D721Med (cell line): ENCODE measurements at places on chromosomes 4 and X.
A peak's percentile ranks its signal among the peaks of the same experiment; 100 is the strongest.

DNA sequence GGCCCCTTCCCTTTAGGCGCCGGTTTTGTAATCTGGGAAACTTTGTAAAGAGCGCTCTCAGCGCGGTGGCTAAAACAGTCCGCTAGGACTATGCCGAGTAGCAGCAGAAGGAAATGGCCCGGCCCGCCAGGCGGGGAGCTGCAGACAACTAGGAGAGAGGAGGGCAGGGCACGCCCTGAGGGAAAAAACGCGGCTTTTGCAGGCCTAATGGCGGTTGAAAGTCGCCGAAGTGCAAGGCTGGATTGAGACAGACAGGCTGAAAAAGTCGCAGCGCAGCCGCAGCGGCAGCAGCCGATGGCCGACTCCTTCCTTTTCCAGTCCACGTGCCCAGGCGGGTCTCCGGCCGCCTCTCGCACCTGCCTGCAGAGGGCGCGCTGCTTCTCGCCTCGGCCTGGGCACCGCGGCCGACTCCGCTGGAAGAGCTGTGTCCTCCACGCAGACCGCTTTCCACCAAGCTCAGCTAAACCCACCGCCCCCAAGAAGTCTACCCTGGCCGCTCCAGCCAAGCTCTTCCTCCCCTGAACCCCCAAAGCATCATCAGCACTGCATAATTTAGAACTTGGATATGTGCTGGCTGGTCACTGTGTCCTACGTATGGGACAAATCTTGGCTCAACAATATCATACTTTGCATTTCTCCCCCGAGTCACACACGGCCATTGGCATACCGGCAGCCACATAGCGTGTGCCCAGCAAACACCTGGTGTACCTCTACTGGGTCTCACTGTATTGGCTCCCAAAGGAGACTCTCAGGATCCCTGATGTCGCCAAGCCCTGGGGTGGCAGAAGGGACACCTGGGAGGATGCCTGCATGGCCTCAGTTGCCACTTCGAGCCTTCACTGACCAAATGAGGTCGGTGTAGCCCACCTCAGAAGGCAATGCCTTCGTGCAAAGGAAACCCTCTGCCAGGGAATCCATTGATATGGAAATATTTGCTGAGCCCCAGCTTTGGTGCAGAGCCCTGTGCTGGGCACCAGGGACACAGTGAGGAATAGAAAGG, 14.5 kb downstream of the SLC25A5 start:
- no peak for DNase-seq

- no peak for DNase-seq
These were observed 139.7 kb upstream of the GLRA2 start for GRCh38 chrX:14389682-14390081.

- DNase-seq = no peak
These were observed 39.6 kb downstream of the SMAD1 start for GRCh38 chr4:145521282-145521681.

GRCh38 chr4:108355902-108356535, 187.3 kb upstream of the LEF1 start:
- DNase-seq = no peak

DNA sequence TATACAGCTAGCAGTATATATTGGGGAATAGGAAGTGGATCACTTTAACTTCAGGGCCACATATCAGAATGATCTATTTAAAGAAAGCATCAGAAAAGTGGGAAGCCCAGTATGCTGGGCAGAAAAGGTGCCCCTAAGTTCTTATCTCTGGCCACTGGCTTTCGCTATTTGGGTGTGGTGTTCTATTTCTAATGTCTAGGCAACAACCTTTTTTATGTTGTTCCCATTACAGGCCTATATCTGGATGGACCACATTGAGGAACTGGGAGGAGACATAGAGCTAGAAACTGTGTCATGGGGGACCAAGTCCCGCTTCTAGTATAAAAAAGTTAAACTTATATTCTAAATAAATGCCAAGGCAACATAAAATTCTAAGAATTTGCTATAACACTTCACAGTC, 935.6 kb downstream of the PDHA2 start:
- no peak for DNase-seq

- DNase-seq = no peak
These were observed 70.0 kb upstream of the TLL1 start for GRCh38 chr4:165803005-165803404.

DNA sequence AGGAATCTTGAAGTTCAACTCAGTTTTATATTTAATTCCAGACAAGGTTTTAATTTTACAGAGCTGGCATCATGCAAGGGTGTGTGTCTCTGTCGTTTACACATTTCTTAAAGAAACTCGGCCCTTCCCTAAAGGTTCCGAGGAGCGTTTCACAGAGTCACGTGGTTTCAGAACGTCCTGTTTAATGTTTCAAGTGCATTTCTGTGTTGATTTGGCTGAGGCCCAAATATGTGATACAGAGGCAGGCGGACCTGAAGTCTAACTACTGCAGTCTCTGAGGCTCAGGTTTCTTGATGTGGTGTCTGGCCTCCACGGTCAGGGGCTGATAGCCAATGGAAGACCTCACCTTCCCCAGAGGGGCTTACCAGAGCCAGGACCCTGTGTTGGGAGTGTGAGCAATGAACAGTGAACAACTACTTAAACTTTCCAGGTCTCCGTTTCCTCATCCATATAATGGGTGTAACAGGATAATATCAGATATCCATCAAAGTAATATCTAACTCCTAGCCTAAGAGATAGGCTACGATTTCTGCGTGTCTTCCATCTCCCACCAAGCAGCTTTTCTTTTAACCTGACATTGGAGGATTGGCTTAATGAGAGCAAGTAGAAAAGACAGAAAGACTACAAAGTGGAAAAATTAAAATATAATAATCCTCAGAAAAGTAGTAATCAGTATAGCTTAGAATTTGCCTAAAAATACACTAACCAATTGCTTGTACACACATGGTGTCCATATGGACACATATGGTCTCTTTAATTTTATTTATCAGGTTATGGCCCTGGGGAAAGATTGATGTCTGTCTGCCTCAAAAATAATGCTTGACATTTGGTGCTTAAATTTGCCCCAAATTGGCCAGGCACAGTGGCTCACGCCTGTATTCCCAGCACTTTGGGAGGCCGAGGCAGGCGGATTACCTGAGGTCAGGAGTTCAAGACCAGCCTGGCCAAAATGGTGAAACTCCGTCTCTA, 50.0 kb upstream of the TRIM2 start:
- DNase-seq = no peak

- DNase-seq = no peak
These were observed 165.2 kb downstream of the SLC39A8 start for GRCh38 chr4:102180046-102180445.

GRCh38 chrX:47859686-47860085, 23.0 kb downstream of the ZNF81 start:
- no peak for DNase-seq

GRCh38 chr4:13539047-13539618, 5.2 kb downstream of the NKX3-2 start:
- DNase-seq = no peak

DNA sequence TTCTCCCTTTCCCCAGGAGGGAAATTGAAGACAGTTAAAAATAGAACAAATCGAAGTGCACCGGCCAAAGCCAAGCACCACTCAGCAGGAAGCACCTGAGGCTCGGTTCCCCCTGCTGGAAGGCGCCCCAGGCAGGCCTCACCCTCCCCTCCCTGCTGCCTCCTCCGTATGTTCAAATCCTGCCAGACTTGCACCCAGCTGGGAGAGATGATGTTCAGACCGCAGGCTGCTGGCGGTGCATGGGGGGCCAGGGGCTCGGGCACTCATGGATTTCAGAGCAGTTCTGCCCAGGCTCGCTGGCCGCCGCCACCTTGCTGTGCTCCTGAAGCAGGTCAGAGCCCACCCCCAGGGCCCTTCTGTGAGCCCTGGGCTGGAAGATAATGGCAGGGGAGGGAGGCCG, 91.4 kb downstream of the DCTD start:
- DNase-seq = no peak

- DNase-seq = no peak
These were observed 17.4 kb upstream of the UBA1 start for GRCh38 chrX:47176101-47176740.

DNA sequence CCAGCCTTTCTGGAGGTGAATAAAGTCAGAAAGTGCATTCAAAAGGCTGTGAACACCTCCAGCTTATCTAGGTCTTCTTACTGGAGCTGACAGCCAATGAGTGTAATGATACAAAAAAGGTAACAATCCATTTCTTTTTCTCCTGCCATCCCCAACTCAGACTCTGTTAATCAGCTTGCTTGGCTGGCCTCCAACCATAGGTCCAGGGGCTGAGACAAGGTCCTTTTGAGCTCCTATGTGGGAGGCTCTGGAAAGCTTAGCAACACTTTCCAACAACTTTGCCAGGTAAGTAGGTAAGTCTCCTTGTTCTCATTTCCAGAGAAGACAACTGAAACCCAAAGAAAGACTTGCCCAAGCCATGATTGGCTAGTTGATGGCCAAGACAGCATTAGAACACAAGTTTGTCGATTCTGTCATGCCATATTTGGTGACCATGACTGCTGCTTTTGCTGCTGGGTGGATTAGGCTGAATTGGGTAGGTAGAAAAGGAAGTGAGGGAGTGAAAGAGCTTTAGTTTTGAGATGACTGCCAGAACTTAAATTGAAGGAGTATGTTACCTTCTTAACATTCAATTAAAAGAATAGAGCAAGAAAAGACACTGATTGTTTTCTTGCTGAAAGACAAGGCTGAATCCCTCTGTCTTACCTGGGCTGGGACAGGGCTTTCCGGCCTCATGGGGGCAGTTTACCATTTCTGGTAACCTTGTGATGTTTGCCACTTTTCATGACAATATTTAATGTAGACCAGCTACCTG, 22.8 kb downstream of the VSIG4 start:
- DNase-seq = no peak

DNA sequence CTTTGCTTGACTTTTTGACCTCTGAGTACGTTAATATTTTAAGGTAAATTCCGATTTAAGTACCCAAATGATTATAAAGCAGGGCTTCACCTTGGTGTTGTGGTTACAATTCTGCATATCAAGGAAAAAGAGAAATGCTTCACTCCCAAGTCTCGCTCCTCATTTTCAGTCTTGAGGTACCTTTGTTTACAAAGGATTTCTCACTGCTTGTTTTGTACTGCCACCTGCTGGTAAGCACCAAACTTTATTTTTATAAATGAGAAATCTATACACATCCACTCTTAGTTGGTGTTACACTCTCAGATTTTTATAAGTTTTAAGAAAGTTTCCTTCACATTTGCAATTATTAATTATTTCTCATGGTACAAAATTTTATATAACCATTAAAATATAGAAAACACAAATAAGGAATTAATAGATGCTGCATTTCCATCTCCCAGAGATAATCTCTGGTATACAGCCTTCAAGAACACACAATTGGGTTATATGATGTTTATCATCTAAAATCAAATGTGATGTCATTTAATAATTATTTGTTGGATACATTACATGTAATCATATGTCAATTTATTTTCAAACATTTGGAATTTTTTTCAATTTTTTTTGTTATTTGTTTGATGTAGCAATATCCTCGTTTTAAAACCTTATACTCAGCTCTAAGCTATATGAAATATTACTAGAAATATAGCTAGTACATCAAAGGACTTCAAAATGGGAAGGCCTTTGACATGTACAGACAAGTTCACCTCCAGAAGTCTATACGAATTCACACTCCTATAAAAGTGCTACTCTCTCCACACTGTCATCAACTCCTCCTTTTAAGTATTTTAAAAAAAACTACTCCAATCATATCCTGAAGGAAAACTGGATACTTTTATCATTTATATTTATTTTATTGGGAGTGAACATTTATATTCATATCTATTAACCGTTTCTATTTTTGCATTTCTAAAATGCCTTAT, 179.9 kb downstream of the KCNIP4 start:
- DNase-seq = no peak

- DNase-seq = no peak
These were observed 17.2 kb downstream of the DHRSX start for GRCh38 chrX:2483398-2484060.

- DNase-seq = peak; percentile 25
These were observed 3.5 kb upstream of the IQSEC2 start for GRCh38 chrX:53284684-53285447.

DNA sequence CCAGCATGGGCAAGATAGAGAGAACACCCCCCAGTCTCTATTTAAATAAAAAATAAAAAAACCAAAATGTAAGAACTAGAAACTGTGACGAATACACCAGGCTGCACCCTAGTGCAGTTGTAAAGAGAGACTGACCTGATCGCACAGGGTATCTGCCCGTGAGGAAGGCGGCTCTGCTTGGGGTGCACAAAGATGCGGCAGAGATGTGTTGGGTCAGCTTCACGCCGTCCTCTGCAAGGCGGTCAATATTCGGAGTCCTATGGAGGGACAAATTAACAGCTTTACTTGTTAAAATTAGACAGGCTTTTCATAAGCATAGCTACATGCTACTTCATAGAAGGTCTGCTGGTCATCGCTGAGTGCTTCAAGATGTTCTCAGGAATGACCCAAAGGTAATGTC, 26.1 kb upstream of the ARSD start:
- DNase-seq = no peak

DNA sequence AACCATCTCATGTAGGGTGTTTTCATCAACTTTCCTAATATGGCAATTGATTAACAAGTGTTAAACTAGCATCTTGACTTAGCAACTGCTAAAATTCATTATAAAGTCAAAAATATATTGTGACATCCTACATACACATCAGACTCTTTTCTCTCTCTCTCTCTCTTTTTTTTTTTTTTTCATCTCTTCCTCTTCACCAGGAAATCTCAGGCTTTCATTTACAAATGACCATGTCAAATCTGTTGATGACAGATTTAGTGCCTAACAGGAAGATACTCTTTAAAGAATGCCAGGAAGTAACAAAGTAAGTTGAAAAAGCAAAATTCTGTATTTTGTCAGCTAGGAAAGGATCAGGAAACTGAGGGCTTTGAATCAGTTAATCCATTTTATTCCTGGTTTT, 365.5 kb downstream of the PCDH7 start:
- DNase-seq = no peak

- DNase-seq = no peak
These were observed 297.9 kb downstream of the ARHGAP10 start for GRCh38 chr4:148029781-148030180.

DNA sequence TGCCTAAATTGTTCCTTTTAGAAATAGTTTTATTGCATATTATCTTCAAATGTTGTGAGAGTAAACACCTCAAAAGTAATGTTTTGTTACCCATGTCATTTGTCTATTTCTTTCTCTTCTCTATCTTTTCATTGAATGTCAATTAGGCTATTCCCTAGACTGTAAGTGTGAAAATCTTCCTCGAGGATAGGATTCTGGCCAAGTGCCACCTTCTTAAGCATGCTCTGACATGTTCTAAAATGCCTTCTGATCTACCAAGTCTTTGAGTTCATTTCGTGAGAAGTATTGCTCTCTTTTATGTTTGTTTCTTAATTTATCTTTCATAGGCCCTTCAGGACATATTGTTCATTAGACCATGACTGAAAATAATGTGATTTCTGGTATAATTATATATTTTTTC, 44.1 kb upstream of the TLL1 start:
- DNase-seq = no peak

- DNase-seq = no peak
These were observed 47.0 kb downstream of the FGFRL1 start for GRCh38 chr4:1058198-1058996.

DNA sequence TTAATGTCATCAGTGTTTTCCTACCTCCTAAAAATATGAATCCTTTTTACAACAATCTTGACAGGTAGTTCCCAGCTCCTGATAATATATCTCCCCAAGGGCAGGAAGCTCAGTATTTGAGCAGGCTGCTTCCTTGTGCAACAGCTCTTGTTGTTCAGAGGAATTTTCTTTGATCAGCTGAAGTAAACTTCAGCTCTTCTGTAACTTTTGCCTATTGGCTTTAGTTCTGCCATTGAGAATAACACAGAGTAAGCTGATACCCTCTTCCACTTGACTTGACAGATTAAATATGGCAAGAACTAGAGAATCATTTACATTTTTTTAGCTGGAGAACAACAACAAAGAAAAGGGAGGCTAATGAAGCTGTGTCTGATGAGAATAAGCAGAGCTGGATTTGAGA, 75.2 kb downstream of the LUZP4 start:
- DNase-seq = no peak
